ENCODE measurements at places on chromosomes 3 and 15.

- DNase-seq, result no peak
These were observed 20.7 kb downstream of the TIMP4 start for GRCh38 chr3:12138044-12138443.

GRCh38 chr3:155013427-155013826 lies 66.7 kb upstream of the MME start:
- no peak for DNase-seq

DNA sequence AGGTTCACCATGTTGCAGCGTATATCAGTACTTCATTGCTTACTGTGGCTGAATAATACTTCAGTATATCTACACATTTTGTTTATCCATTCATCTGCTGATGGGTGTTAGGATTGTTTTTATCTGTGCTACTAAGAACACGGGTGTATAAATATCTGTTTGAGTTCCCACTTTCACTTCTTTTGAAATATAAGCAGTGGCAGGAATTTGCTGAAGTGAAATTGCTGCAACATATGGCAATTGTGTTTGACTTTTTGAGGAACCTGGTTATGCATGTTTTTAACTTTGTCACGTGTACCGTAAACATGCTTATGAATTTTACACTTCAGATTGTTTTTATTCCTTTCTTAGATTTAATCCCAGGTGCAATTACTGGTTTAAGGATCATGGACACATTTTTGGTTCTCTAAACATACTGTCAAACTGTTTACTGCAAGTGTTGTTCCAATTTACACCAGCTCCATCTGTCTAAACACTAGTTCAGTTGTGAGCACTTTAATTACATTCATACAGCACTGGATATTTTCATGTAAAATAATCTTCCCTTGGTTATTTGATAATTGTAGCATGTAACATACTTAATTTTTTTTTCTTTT lies 23.1 kb downstream of the TRAK1 start:
- no peak for DNase-seq

GRCh38 chr15:29141308-29142128 lies 128.1 kb downstream of the NSMCE3 start:
- DNase-seq, result no peak

- no peak for DNase-seq
These were observed 86.0 kb upstream of the VEPH1 start for GRCh38 chr3:157589211-157589610.

DNA sequence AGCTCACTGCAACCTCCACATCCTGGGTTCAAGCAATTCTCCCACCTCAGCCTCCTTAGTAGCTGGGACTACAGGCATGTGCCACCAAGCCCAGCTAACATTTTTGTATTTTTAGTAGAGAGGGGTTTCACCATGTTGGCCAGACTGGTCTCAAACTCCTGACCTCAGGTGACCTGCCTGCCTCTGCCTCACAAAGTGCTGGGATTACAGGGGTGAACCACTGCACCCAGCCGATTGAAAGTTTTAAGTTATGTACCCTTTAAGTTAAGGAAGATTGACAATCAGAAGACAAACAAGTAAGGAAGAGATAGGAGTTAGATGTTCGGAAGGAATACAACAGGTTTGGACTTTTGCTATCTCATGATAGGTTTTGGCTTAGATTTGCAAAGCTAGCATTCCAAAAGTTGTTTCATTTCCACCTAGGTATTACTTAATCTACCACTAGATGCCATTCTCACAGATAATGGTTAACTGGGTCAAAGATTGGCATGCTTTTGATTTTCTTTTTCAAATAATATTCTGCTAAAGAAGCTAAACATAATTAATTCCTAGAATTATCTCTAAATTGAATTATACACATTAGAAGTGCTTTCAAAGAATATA lies 35.0 kb downstream of the GATM start:
- no peak for DNase-seq

DNA sequence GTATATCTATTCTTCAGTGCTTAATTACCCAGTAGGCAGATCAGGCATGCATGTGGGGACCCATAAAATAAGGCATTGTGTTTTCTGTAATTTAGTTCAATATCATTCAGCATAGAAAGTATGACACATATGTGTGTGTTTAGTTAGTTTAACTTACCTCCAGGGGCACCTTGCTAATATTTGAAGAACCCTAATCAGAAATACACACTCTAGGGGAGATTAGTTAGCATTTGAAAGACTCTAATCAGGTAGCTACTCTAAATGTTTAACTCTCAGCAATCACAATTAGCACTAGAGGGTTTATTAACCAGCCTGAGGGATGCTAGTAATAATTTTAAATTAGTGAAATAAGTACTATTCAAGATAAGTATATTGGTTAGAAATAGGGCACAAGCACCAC lies 104.5 kb downstream of the ECT2 start:
- no peak for DNase-seq

- DNase-seq, result no peak
These were observed 72.3 kb downstream of the ITGB5 start for GRCh38 chr3:124814620-124815421.

GRCh38 chr3:70800951-70801350 lies 488.5 kb upstream of the MDFIC2 start:
- no peak for DNase-seq

Measured in NCI-H1930 (cell line).